ENCODE measurements at places on chromosomes 2 and 18.

GRCh38 chr18:56402872-56403516, 235.4 kb downstream of the TXNL1 start:
- DNase-seq, result no peak

GRCh38 chr2:208092093-208092832, 32.1 kb downstream of the CRYGD start:
- no peak for DNase-seq

DNA sequence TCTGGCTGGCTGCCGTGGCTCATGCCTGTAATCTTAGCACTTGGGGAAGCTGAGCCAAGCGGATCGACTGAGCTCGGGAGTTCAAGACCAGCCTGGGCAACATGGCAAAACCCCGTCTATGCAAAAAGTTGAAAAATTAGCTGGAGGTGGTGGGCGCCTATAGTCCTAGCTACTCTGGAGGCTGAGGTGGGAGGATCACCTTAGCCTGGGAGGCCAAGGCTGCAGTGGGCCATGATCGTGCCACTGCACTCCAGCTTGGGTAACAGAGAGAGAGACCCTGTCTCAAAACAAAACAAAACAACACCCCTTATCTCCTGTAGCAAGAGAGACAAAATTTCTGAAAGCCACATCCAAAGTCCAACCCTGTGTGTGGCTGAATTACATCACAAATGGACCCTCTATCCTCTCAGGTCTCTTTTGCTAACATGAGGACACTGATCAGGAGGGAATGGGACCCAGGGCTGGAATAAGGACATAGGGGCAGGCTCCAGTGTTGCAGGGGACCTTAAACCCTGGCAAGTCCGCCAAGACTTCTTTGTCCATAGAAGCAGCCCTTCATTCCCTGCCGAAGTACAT, 64.8 kb downstream of the PSMG2 start:
- DNase-seq, result no peak

DNA sequence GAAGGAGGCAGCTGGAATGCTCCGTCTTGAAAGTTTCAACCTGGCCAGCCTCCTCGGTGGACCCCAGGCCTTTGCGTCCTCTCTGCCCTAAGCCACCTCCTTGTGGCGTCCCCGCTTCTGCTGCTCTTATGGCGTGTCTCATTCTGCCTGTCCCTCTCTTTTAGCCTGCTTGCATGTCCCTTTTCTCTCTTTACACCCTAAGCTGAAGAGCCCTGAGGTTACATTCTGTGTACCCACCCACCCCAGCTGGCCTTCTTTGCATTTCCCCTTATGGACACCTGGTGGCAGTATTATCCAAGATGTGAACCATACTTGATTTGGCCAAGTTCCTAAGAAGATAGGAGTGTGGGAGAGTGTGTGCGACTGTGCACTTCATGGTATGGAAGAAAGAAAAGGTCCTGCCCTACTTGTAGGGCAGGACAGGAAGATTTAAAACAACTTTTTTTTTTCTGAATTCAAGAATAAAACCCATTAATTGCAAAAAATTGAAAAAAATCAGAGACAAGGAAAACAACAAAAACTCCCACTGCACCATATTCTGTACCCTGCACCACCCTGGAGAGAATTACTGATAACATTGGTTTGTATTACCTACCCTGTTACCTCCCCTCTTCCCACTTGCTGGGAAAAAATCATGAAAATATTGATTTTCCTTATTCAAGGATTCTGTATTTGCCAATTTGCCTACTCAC, 77.4 kb downstream of the DYSF start:
- DNase-seq, result peak; percentile 19

DNA sequence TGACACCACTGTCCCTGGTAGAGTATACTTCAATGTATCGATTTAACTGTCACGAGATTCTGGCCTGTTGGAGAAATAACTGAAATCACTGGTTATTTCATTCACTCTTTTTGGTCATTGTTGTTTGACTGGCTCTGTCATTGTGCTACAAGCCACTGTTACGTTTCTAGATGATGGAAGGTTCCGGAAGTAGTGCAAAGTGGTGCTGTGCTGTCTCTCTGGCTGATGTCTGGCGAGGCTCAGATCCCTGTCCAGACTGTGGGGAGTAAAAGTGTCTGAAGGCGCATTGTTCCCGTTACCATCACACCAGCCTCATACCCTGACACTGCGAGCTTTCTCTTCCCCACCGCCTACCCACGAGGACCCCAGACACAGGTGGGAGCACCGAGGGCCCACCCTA, 11.7 kb downstream of the CNDP1 start:
- no peak for DNase-seq

DNA sequence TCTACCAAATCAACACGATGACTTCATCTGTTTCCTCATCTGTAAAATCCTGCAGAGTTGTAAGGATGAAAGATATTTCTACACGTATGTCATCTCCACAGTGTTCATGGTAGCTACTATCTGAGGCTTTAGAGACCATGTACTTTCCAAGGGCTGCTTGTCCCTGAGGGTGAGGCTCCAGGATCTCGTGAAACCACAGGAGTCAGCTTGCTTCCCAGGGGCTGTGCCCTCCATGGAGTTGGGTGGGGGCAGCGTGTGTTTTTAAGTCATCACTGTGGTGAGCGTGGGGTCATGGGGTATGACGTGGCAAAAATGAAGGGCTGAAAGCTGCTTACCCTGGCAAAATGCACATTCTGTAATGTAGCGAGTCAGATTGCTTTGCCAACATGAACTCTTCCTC, 81.6 kb downstream of the ASAP2 start:
- no peak for DNase-seq

- peak; percentile 60 for DNase-seq
Observed at GRCh38 chr2:8543383-8544170, 138.3 kb upstream of the ID2 start.

GRCh38 chr18:58687871-58688308, 16.6 kb downstream of the MALT1 start:
- peak; percentile 23 for DNase-seq

DNA sequence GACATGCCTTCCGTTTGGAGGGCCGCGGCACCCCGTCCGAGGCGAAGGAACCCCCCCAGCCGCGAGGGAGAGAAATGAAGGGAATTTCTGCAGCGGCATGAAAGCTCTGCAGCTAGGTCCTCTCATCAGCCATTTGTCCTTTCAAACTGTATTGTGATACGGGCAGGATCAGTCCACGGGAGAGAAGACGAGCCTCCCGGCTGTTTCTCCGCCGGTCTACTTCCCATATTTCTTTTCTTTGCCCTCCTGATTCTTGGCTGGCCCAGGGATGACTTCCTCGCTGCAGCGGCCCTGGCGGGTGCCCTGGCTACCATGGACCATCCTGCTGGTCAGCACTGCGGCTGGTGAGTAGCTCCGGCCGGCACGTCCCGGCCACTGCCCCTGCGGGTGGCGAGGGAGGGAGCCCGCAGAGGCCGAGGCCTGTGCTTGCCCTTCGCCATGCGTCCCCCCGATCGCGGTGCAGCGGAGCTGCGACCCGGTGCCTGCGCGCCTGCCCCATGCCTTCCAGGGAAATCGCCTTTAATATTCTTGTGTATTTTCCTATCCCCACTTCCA, 1.2 kb downstream of the BMPR2 start:
- DNase-seq, result peak; percentile 7

DNA sequence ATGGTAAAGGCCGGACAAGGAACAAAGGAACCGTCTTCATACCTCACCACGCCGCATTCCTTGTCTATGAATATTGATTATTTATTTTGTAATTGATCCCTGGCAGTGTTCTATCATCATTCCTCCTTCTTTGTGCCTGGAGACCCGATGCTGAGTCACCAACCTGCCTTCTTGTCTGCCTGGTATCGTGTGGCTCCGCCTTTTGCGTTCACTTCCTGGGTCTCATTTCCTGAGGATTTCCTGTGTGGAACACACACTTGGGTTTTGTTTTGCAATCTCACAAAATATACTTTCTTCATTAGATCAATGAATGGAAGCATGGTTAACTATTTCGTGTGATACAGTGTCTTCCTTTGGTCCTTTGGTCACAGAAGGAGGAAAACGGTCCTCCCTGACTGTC, 95.5 kb upstream of the SNTG2 start:
- DNase-seq, result no peak

DNA sequence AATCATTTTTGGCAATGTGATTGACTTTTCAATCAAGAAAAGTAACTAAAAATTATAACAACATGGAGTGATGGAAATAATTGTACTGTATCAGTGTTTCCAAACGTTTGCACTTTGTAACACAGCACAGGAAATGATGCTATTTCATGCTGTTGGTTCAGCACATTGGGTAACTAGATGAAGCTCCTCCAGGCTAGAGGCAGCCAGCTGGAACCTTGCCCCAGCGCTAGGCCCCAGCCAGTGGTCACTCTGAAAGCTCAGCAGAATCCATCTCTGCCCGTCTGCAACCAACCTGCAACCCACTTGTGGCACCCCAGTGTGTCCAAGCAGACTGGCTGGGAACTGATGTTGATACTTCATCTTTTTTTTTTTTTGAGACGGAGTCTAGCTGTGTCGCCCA, 15.3 kb downstream of the UNC50 start:
- no peak for DNase-seq

- no peak for DNase-seq
Observed at GRCh38 chr2:30940839-30941238, 133.6 kb upstream of the CAPN13 start.

GRCh38 chr2:235630718-235631296, 137.0 kb downstream of the AGAP1 start:
- DNase-seq, result no peak

DNA sequence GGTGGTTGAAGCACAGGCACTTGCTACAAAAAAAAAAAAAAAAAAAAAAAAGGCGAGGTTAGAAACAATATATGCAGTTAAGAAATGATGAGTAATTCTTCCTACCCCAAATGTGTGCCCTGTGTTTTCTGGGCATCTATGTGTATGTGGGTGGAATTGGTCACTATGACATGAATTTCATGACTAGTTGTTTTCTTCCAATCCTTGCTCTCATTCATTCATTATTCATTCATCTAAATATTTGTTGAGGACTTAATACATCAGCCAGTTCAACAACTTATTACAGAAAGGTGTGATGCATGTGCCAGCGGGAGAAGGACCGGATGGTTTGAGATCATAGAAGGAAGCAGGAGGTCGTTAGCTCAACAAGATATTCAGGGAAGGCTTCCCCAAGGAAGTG, 8.3 kb upstream of the EGR4 start:
- DNase-seq, result no peak
